ENCODE measurements at places on chromosomes 3 and 15. TPM values are rescaled to one million over a fixed set of nuclear protein-coding genes. Genes with fewer than 3 reads are reported as not detected.

AHSG gene
- not detected for total RNA-seq

GRCh38 chr3:100838157-100838556 is 128.9 kb downstream of the TFG start:
- H3K36me3 ChIP-seq, result no peaks in the 10 kb centered on the region
- no peak for DNase-seq
- no peak overlapping the region for H3K4me3 ChIP-seq
- no peak overlapping the region for H3K27ac ChIP-seq
- peaks cover 3% of the 10 kb centered on the region for H3K4me1 ChIP-seq

GRCh38 chr3:32940726-32941125 is 10.7 kb upstream of the CCR4 start:
- H3K27ac ChIP-seq, result no peak overlapping the region
- peaks cover 6% of the 10 kb centered on the region for H3K27me3 ChIP-seq
- H3K4me1 ChIP-seq, result no peaks in the 10 kb centered on the region
- no peaks in the 10 kb centered on the region for H3K36me3 ChIP-seq

- H3K4me1 ChIP-seq, result no peaks in the 10 kb centered on the region
- no peak for DNase-seq
- no peaks in the 10 kb centered on the region for H3K27me3 ChIP-seq
- H3K4me3 ChIP-seq, result no peak overlapping the region
These were observed 276.0 kb downstream of the GBE1 start for GRCh38 chr3:81485444-81485865.

DNA sequence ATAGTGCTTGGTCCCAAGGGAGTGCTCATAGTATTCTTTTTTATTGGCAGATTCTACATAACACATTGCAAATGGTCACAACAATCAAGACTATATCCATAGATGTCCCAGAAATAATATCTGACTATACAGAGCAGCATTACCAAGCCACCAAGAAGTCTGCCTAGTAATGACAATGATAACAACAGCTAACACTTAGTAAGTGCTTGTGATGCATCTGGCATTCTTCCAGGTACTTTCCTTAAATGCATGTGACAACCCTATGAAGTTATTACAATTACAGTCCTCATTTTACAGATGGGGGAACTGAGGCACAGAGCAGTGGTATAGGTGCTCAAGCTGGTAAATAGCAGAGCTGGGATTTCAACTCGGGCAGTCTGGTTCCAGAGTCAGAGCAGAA is 49.6 kb upstream of the ICE2 start:
- peaks cover 23% of the 10 kb centered on the region for H3K4me1 ChIP-seq
- peaks cover 35% of the 10 kb centered on the region for H3K36me3 ChIP-seq
- H3K27me3 ChIP-seq, result no peaks in the 10 kb centered on the region
- DNase-seq, result no peak

HYAL1 gene
- 0.28 TPM for total RNA-seq

MESP2 gene
- total RNA-seq, result not detected

GRCh38 chr3:12190832-12191231 is 32.1 kb upstream of the TIMP4 start:
- no peak overlapping the region for H3K4me3 ChIP-seq
- H3K27me3 ChIP-seq, result no peaks in the 10 kb centered on the region
- peak overlapping the region; percentile 74 for H3K27ac ChIP-seq
- H3K4me1 ChIP-seq, result peaks cover 79% of the 10 kb centered on the region
- no peak for DNase-seq

DNA sequence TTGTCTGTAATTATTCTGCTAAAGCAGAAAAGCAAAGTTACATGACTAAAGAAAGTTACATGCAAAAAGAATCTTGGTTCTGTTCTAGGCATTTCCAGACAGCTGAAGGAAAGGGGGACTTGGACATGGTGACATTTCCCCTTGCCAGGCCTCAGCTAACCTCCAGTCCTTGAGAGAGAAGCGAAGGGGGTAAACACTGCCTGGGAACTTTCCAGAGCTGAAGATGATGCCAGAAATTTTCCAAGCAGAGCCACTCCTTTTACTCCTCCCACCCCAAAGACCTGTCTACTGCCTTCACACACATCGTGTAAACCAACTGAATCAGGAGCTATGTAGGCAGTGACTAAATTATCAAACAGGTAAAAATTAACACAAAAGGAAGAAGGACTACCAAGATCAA is 5.4 kb downstream of the MEX3B start:
- H3K27me3 ChIP-seq, result peaks cover 15% of the 10 kb centered on the region
- no peak overlapping the region for H3K4me3 ChIP-seq
- DNase-seq, result no peak
- H3K36me3 ChIP-seq, result no peaks in the 10 kb centered on the region

DNA sequence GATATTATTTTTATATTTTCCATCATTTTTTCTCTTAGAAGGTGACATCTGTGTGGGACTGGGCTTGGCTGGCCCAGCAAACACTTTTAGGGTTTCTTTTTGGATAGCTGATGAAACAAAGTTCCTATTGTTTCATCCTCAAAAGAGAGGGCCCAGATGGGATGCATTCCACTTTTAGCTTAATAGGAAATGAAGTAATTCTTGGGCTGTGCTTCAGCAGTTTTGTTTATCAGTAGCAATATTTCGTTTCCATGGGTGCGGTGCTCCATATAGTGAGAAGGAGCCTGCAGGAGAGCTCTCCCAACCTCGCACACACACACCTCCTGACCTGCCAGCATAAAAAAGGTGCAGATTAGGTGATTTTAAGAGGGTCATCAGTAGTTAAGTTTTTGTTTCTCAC is 147.5 kb downstream of the AKAP13 start:
- peaks cover 22% of the 10 kb centered on the region for H3K36me3 ChIP-seq
- H3K4me1 ChIP-seq, result peaks cover 22% of the 10 kb centered on the region
- no peaks in the 10 kb centered on the region for H3K27me3 ChIP-seq
- no peak overlapping the region for H3K27ac ChIP-seq

- no peak overlapping the region for H3K27ac ChIP-seq
- no peaks in the 10 kb centered on the region for H3K4me1 ChIP-seq
- DNase-seq, result no peak
- no peak overlapping the region for H3K4me3 ChIP-seq
- no peaks in the 10 kb centered on the region for H3K36me3 ChIP-seq
- peaks cover 27% of the 10 kb centered on the region for H3K27me3 ChIP-seq
These were observed 41.4 kb upstream of the IL12A start for GRCh38 chr3:159947220-159947619.

GRCh38 chr15:67066041-67066958 is 898 bp downstream of the SMAD3 start:
- peak overlapping the region; percentile 92 for H3K4me3 ChIP-seq
- peaks cover 62% of the 10 kb centered on the region for H3K4me1 ChIP-seq
- H3K27me3 ChIP-seq, result peaks cover 17% of the 10 kb centered on the region
- DNase-seq, result peak; percentile 83
- H3K36me3 ChIP-seq, result peaks cover 34% of the 10 kb centered on the region

C3orf62 gene
- total RNA-seq, result 8.0 TPM

DNA sequence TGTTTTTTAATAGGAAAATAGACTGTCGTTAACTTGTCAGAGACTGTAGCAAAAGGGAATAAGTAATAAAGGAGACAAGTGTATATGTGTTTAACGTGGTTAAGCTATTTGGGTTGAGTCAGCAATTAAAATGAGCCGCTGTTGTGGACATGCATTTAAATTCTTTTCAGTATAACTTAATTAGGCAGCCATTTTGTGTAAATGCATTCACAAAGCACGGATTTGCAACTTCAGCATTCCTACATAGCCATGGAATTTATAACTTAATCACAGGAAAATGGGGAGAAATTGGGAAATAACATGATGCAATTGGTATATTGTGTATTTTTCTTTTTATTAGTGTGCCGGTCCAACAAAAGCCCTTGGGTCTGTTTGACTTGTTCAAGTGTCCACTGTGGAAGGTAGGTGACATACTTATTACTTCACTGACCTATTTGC is 27.9 kb downstream of the USP3 start:
- peaks cover 25% of the 10 kb centered on the region for H3K36me3 ChIP-seq
- H3K27me3 ChIP-seq, result no peaks in the 10 kb centered on the region
- no peak for DNase-seq
- H3K27ac ChIP-seq, result no peak overlapping the region

ATP13A5 gene
- total RNA-seq, result not detected

DNA sequence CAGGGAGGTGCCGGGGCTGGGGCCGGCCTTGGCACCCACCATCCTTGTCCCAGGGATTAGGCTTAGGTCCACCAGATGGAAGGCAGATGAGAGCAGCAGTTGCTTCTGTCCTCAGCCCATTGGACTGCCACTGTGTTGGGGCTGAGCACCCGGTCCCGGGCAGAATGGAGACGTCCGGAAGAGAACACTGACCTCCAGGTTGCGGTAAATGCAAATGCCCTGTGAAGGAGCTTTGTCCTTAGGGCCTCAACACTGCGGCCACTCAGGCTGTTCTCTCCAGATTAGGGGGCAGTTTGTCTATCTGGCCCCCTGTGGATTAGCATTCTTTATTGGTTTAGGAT is at the start of gene SERINC4:
Gene SERINC4 (minus strand): TSS at position 276 of the 341 bp plus-strand sequence. CDS start 234 bp downstream, at position 42.
- peaks cover 35% of the 10 kb centered on the region for H3K4me1 ChIP-seq
- peaks cover 71% of the 10 kb centered on the region for H3K36me3 ChIP-seq
- no peak for DNase-seq
- H3K27me3 ChIP-seq, result no peaks in the 10 kb centered on the region
- peak within 1 kb of the TSS; percentile 98 for H3K27ac ChIP-seq
- H3K4me3 ChIP-seq, result peak within 1 kb of the TSS; percentile 96

THSD4 gene
- not detected for total RNA-seq

ADAMTSL3 gene
- not detected for total RNA-seq

DNA sequence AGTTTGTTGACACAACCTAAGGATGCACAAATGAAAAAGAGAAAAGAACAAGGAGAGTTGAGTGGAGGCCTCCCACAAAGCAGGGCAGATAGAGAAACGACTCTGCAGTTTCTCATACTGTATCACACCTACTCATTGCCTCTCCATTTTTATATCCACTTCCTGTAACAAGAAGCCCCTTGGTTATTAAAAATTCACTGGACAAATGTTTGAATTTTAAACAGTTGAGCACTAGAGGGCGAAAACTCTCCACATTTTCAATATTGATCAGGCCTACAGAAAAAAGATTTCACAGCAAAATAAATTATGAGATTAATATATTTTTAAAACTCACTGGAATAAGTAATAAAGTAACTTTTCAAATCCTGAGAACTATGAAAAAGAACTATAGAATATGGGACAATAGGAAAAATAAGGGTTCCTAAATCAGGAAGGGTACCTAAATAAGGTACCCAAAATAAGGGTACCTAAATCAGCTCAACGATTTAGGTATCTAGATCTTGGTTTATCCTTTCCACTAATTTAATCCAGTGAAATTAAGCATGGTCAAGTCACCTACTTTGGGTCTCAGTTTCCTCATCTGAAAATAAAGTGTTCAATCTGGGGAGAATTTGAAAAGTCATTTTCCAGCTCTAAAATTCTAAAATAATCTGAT is 47.0 kb upstream of the PPIB start:
- peaks cover 17% of the 10 kb centered on the region for H3K36me3 ChIP-seq
- no peak overlapping the region for H3K27ac ChIP-seq
- no peak overlapping the region for H3K4me3 ChIP-seq

MRPS11 gene
- total RNA-seq, result 72.6 TPM

DNA sequence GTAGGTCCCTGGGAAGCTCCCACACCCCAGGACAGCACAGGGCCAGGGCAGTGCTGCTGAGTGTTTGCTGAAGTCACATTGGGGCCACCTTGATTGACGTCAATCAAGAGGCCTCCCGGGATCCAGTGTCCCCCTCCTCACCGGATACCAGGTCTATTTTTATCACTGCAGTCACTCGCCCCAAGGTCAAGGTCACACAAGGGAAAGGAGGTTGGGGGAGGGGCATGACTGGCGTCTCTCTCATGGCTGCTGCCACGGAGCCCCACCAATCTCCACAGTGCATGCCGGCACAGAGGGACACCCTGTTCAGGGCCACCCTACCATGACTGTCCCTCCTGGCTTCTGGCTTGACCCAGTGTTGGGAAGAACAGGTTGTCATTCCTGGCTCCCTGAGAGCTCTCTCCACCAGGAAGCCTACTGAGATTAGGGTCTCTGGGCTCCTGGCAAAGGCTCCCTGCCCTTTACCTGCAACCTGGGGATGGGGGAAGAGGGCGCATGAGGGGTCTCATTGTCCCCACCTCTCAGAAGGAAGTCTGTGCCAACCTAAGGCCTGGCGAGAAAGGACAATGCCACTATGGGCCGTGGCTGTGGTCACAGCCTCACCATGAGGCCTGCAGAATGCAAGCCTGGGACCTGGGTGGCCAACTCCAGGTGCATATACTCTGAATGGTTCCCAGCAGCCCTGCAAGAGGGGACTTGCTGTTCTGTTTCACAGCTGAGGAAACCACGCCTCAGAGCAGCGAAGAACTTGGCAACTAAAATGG is 1.5 kb downstream of the MYL3 start:
- H3K4me1 ChIP-seq, result no peaks in the 10 kb centered on the region
- no peaks in the 10 kb centered on the region for H3K36me3 ChIP-seq
- H3K27ac ChIP-seq, result no peak overlapping the region
- H3K4me3 ChIP-seq, result no peak overlapping the region
- no peak for DNase-seq

GRCh38 chr3:34319881-34320280 is 521.5 kb downstream of the PDCD6IP start:
- H3K36me3 ChIP-seq, result no peaks in the 10 kb centered on the region
- H3K4me1 ChIP-seq, result no peaks in the 10 kb centered on the region
- DNase-seq, result no peak
- no peak overlapping the region for H3K27ac ChIP-seq
- H3K27me3 ChIP-seq, result no peaks in the 10 kb centered on the region

FAM174B gene
- total RNA-seq, result 1.9 TPM

DNA sequence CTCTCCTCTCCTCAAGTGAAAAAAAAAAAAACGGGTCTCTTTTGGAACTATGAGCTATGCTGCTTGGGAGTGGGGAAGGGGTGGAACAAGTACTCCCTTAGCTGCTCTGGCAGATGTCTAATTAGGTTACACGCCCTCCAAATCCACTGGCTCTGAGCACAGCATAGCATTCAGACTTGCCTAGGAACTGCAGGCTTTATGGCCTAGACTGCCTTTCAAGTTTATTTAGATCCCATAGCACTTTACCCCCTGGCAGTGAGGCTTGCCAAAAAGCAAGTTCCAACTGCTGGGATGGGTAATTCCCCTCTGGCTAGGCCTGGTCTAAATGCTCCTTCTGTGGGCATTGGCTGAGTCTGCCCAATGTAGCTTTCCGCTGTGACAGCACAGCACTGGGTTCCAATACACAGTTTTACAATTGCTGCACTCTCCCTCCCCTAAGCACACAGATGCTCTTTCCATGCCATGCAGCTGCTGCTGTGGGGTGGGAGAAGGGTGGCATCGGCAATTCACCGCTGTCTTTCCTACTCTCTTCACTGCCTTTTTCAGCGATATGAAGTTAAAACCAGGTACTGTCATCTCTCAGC is 152.8 kb downstream of the KCNAB1 start:
- H3K36me3 ChIP-seq, result no peaks in the 10 kb centered on the region
- H3K27ac ChIP-seq, result no peak overlapping the region
- H3K27me3 ChIP-seq, result peaks cover 3% of the 10 kb centered on the region
- DNase-seq, result no peak
- H3K4me1 ChIP-seq, result no peaks in the 10 kb centered on the region

DNA sequence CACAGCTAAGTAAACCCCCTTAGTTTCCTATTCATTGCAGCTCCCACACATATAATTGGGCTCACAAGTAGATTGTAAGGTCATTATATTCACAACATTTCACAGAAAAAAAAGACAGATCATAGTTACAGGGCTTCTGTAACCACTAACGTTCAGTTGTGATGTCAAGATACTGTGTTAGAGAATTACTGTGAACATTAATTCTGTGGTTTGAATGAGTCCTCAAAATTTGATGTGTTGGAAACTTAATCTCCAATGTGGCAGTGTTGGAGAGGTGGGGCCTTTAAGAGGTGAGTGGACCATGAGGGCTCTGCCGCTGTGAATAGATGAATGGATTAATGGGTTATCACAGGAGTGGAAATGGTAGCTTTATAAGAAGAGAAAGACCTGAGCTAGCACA is 21.3 kb downstream of the GRK7 start:
- no peaks in the 10 kb centered on the region for H3K27me3 ChIP-seq
- no peaks in the 10 kb centered on the region for H3K36me3 ChIP-seq
- H3K4me1 ChIP-seq, result peaks cover 4% of the 10 kb centered on the region
- no peak for DNase-seq
- H3K4me3 ChIP-seq, result no peak overlapping the region

GRCh38 chr3:169110633-169111032 is 552.9 kb downstream of the MECOM start:
- DNase-seq, result no peak
- no peak overlapping the region for H3K27ac ChIP-seq
- no peak overlapping the region for H3K4me3 ChIP-seq
